Stimulated activated CD4-positive, alpha-beta T cell treated with anti-CD3 and anti-CD28 coated beads, Interleukin-2, amount 100 ng/mL, for 24 hours (primary cell): ENCODE measurements at places on chromosomes 16 and 17.

DNA sequence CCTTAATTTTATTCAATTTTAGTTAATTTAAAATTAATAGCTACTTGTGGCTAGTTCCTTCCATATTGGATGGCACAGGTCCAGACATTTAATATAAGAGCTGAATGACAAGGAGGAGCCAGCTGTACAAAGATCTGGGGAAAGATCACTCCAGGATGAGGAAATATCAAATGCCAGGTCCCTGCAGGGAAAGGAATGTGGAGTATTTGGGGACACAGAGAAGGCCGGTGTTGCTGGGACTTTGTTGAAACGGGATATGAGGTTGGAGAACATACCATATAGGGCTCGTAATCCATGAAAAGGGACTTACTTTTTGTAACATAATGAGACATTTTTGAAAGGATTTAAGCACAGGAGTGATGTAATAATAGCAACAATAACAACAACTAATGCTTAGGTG is 426.8 kb downstream of the HS3ST4 start:
- no peak for DNase-seq

DNA sequence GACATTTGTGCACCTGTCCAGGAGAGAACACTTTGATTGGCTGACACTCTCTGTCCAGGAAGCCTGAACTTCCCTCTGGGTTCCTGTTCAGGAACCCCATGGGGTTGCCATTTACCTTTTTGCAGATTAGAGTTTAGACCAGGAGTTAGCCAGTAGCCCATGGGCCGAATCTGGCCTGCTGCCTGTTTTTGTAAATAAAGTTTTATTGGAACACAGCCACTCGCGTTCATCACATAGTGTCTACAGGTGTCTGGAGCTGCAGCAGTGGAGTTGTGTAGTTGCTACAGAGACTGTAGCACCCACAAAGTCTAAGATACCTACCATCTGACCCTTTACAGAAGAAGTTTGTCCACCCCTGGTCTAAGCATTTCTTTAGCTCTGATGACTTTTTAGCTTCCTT is 70.9 kb downstream of the ABCC1 start:
- no peak for DNase-seq

GRCh38 chr16:86865851-86866662 is 287.7 kb downstream of the FOXL1 start:
- no peak for DNase-seq

DNA sequence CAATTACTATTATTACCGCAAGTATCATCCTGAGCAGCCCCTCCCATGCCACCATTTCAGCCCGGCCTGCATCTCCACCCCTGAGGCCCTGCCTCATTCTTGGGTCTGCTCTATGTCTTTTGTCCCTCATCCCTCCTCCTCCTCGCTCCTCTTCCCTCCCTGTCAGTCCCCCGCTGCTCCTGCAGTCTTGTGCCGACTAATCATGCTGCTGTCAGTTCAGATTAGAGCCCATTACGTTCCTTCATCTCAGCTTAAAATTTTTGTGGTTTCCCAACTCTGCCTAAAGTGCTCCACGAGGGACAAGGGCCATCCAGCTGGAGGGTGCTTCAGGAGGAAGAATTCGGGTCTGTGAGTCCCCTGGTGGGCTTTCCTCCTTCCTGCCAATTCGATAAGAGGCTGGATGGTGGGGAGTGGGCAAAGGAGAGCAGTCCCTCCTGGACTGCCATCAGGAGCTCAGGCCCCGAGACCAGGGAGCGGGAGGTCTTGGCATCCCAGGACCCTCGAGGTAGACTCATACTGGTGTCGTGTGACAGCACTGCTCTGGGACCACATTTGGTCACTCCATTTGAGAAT is 32.9 kb upstream of the GOSR2 start:
- DNase-seq: no peak

GRCh38 chr16:52729731-52730130 is 182.8 kb upstream of the TOX3 start:
- DNase-seq: no peak

DNA sequence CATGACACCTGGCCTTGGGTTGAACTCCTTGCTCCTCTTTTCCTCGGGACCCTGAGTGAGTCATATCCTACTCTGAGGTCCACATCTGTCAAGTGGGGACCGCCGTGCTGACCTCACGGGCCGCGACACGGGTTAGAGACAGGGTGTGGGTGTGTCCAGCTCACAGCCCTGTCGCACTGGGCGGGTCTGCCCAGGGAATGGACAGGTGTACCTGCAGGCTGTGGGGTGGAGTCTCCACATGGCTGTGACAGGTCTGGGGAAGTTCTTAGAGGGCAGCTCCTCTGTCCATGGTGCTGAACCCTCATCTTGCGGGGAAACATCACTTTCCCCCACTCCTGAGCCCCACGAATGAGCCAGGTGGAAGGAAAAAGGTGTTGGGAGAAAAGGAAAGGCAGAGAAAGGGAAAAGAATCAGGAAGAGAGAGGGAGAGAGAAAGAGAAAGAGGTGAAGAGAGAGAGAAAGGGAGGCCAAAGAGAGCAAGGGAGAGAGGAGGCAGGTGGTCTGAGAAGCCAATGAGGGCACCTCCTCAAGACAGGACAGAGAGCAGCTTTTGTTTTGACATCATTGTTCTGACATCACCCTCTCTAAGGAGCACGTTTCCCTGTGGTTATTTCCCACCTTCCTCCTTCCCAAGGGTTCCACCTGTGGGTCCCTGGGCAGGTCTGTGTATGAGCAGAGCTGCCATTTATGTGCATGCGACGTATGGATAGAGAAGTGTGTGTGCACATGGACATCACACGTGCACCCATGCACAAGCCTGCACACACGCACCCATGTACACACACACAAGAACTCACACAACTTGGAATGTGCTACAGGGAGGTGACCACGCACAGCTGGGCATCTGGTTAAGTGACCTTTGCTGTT is 32.6 kb upstream of the CBFA2T3 start:
- peak; percentile 21 for DNase-seq

DNA sequence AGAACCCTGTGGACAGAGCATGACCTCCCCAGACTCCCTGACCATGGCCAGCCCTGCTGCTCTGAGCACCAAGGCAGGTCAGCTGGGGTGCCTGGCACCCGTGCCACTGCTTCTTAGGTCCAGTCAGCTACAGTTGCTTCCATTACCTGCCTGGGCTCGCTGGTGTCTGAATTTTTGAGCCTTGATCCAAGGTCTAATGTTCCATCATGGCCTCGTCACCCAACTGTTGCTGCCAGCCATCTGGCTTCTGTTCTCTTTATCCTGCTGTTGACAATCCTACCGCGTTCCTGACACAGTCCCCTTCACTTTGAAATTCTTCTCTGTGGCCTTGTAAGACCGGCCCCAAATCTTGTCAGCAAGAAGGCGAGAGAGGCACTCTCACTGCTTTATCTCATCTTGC is 16.7 kb downstream of the GLYR1 start:
- DNase-seq: no peak

- DNase-seq: no peak
Measured at GRCh38 chr16:57834936-57835335, 32.6 kb upstream of the KIFC3 start.
